NCI-H2081 treated with DMSO at 0.1 percent for 48 hours (cell line): ENCODE measurements at places on chromosomes 16 and 17.

DNA sequence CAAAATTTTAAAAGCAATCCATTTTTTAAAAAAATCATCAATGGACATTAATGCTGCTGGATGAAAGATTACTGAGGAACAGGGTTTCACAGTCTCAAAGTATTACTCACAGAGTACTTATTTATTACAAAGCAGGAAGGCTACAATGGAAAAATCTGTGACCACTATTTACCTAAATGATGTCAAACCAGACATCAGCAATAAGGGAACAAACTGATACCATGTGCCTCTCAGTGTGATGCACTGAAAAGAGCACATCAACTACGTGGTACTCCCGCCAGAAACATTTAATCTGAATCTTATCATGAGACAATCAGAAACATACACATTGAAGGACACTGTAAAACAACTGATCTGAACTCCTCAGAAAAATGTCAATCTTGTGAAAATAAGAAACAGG is 124.2 kb downstream of the PARN start:
- DNase-seq: no peak

DNA sequence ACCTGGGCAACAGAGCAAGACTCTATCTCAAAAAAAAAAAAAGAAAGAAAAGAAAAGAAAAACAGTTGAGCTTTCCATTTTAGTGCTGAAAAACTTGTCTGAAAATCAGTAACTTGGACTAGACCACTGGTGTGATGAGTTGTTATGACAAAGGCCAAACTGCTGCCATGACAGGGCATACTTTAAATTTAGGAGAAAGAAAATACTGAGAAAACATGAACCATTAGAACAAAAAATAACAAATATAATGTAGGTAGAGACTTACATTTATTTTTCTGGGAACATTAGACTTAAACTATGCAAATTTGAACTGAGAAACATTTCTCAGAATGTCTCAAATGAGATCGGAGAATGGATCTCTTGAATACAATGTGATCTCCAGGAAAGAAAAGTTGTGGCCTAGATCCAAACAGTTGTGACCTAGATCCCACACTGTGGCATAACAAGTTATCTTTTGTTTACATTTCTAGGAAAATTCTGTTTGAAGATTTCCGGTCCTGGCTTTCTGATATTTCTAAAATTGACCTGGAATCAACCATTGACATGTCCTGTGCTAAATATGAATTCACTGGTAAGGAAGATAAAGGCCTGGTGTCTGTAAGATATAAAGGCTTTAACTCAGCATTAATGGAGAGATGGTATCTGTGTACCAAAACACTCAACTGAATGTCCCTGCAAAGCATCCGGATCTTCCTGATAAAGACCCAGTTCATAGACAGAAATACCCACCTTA is 10.9 kb downstream of the OGFOD1 start:
- no peak for DNase-seq

- DNase-seq: no peak
Measured at GRCh38 chr16:57736419-57737351, 1.1 kb downstream of the KATNB1 start.

DNA sequence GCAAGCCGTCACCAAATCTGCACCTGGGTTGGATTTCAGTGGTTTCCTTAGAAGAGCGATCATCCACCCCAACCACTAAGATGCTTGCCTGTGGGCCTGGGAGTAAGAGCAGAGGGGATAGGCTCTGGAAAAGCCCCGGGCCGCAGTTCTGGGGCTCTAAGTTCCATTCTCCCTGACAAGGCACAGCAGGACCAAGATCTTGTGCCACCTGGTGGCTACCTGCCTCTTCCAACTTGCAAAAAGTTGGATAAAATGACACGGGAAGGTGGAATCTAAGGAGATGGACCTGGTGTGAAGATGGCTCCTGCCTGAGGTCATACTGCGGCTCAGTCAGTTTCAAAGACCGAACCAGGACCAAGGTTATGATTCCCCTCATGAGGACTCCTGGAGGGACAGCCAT is 42.3 kb downstream of the ABCC12 start:
- no peak for DNase-seq

DNA sequence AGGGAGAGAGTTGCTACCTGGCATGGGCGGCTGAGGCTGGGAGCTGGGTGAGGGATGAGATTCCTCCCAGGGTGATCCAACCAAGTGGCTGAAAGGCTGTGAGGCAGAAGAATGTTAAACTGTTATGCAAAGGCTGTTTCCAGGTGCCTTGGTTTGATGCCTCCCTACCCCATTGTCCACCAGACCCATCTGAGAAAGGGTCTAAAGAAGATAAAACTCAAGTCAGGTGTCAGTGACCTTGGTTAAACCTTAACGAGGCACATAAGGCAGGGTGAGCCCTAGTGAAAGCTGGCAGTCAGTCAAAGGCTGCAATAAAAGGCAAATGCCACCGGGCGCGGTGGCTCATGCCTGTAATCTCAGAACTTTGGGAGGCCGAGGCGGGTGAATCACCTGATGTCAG is 23.8 kb downstream of the LDHD start:
- DNase-seq: no peak

DNA sequence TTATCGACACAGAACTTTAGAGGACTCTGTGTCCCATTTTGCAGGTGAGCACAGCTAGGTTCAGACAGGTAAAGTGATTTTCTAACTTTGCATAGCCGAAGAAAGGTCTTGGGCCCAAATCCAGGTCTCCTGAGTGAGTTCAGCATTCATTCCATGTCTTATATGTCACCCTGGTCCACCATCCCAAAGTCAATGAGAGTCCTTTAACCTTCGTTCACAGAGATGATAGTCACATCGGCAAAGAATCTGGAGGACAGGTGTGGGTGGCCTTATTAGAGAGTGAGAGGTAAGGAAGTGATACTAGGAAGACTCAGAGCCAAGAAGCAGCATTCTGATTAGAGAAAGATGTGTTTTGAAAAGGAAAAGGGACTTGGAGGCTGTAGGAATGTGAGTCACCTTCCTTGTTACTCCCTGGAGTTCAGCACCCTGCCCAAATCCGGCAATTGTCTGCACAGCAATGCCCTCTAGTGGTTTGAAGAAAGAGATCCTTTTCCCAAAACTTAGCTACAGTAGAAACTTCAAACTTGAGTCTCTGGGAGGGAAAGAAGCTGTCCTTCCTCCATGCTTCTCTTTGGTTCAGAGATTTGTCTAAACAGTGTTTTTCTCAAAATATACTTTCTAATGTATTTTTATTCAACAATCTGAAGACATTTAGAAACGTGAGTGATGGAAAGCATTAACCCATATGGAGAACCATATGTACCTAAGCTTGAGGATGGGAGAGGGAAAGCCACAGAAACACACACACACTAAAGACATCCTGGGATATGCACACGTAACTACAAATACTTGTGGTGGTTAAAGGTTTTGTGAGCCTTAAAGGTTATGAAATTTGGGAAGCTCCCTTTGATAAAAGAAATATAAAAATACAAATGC is 96.4 kb upstream of the SHISA6 start:
- DNase-seq: no peak

GRCh38 chr17:62616993-62617893 is 10.2 kb upstream of the MRC2 start:
- DNase-seq: no peak

- DNase-seq: no peak
Measured at GRCh38 chr16:52002026-52002425, 544.9 kb downstream of the TOX3 start.

GRCh38 chr16:67011274-67011673 is 17.7 kb upstream of the CBFB start:
- DNase-seq: no peak

- no peak for DNase-seq
Measured at GRCh38 chr16:53781023-53781605, 77.2 kb downstream of the FTO start.

DNA sequence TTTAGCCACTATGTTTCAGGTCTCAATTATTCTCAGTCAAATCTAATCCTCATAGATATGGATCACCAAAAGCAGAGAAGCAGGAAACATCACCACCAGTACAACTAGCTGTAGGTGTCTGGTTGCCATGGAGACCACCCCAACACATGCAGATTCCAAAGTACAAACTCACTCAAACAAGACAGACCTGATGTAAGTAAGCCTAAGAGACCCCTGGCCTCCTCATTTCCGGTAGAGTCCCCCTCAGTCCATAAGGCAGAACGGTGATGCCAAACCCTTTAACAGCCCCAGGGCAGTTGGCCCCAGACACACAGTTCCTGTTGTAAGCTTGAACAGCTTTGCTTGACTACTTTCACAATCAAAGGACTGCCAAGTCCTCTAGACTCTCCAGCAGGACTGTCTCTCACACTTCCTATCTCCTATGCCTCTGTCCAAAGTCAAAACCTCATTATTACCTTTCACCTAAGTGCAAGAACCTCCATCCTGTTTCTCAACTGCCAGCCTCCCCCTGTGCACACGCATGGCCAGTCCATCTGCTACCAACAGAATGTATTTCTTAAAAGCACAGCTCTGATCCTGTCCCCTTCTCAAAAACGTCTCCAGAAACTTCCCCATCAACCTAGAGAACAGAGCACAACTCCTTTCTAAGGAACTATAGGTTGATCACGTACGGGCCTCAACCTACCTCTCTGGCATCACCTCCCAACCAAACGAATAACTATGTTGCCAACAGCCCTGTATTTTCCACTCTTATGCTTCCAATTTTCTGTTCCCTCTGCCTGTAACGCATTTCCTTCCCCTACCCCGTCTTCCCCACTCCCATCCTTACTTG is 23.9 kb downstream of the SLC39A11 start:
- no peak for DNase-seq

GRCh38 chr16:30778549-30779244 is 8.3 kb downstream of the ZNF629 start:
- no peak for DNase-seq

DNA sequence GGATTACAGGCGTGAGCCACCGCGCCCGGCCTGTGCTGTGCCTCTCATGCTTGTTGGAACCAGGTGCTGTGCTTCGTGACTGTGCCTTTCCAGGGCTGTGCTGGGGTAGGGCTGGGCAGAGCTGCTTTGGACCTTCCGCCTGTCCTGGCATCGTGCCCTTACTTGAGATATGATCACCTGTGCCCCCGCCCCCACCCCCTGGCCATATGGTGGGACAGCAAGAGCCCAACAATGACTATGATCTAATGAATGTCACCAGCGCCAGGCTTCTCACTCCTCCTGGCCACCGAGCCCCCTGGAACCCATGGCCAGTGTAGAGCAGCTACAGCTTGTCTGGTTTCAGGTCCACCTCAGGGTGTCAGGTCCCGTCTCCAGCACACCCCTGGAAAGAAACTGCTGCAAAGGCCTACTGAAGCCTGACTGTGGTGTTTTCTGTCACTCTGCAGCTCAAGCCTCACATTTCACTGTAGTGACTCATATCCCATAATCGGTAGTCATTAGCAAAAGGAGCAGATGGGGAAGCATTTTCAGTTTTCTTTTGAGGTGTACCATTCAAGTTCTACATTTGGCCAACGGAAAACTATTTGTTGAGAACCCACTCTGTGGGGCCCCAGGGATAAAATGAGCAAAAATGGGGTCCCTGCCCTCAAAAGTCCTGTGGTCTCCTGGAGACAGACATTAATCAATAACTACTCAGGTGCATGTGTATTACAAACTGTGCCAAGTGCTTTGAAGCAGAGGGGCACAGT is 22.1 kb downstream of the FCSK start:
- no peak for DNase-seq

- DNase-seq: no peak
Measured at GRCh38 chr17:81511804-81512561, 616 bp downstream of the ACTG1 start.

GRCh38 chr17:35051183-35051578 is 12.3 kb downstream of the RFFL start:
- no peak for DNase-seq

GRCh38 chr16:27181019-27181790 is 22.1 kb upstream of the KDM8 start:
- no peak for DNase-seq

- no peak for DNase-seq
Measured at GRCh38 chr17:50689956-50690886, 17.5 kb downstream of the ANKRD40 start.

- DNase-seq: no peak
Measured at GRCh38 chr17:49727380-49727779, 19.6 kb upstream of the SLC35B1 start.

DNA sequence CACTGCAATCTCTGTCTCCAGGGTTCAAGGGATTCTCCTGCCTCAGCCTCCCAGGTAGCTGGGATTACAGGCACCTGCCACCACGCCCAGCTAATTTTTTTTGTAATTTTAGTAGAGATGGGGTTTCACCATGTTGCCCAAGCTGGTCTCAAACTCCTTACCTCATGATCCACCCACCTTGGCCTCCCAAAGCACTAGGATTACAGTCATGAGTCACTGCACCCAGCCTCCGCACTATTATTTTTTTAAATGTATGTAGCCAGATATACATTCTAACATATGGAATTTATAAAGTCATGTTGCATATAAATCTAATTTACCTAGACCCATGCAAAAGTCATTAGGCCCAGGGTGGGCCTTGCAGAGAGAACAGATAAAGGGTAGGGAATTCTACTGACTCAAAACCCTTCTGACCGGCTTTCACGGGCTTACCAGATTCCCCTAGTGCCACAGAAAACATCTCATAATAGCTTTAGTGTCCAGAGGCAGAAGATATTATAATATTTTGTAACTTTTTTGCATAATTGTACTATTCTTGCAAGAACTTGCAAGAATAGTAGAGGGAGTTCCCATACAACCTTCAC is 20.5 kb upstream of the HELZ start:
- DNase-seq: no peak

GRCh38 chr17:68356520-68356919 is 65.2 kb downstream of the ARSG start:
- DNase-seq: no peak

GRCh38 chr16:29256501-29256981 is 150.0 kb downstream of the NPIPB11 start:
- DNase-seq: no peak
